ENCODE measurements at places on chromosomes 12 and 14. TPM values are rescaled to one million over a fixed set of nuclear protein-coding genes. Genes with fewer than 3 reads are reported as not detected.

DNA sequence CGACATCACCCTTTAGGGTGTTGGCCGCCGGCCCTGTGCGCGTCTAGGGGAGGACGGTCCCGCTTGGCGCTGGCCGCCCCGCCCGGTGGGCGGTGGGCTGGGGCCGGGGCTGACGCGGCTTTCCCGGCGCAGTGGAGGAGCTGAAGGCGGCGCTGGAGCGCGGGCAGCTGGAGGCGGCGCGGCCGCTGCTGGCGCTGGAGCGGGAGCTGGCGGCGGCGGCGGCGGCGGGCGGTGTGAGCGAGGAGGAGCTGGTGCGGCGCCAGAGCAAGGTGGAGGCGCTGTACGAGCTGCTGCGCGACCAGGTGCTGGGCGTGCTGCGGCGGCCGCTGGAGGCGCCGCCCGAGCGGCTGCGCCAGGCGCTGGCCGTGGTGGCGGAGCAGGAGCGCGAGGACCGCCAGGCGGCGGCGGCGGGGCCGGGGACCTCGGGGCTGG is 3.6 kb downstream of the TNFAIP2 start:
- H3K36me3 ChIP-seq = no peaks in the 10 kb centered on the region
- H3K27ac ChIP-seq = no peak overlapping the region
- H3K4me3 ChIP-seq = no peak overlapping the region
- no peak for DNase-seq
- peaks cover 11% of the 10 kb centered on the region for H3K27me3 ChIP-seq
- H3K4me1 ChIP-seq = peaks cover 2% of the 10 kb centered on the region

GRCh38 chr14:91376547-91377477 is 40.8 kb downstream of the CCDC88C start:
- peaks cover 99% of the 10 kb centered on the region for H3K4me1 ChIP-seq
- DNase-seq = no peak
- H3K4me3 ChIP-seq = no peak overlapping the region
- peak overlapping the region; percentile 46 for H3K27ac ChIP-seq
- peaks cover 44% of the 10 kb centered on the region for H3K36me3 ChIP-seq

- H3K4me1 ChIP-seq = peaks cover 70% of the 10 kb centered on the region
- H3K27ac ChIP-seq = no peak overlapping the region
- DNase-seq = no peak
- no peaks in the 10 kb centered on the region for H3K27me3 ChIP-seq
- no peak overlapping the region for H3K4me3 ChIP-seq
Measured at GRCh38 chr14:102824832-102825231, 47.6 kb downstream of the TRAF3 start.

GRCh38 chr14:31261859-31262731 is 54.5 kb upstream of the HECTD1 start:
- peaks cover 20% of the 10 kb centered on the region for H3K4me1 ChIP-seq
- no peak for DNase-seq
- no peaks in the 10 kb centered on the region for H3K27me3 ChIP-seq
- H3K4me3 ChIP-seq = no peak overlapping the region
- no peak overlapping the region for H3K27ac ChIP-seq
- H3K36me3 ChIP-seq = no peaks in the 10 kb centered on the region

- H3K4me3 ChIP-seq = peak overlapping the region; percentile 99
- peaks cover 45% of the 10 kb centered on the region for H3K4me1 ChIP-seq
- DNase-seq = no peak
Measured at GRCh38 chr12:19440916-19441315, 1.6 kb downstream of the AEBP2 start.

DNA sequence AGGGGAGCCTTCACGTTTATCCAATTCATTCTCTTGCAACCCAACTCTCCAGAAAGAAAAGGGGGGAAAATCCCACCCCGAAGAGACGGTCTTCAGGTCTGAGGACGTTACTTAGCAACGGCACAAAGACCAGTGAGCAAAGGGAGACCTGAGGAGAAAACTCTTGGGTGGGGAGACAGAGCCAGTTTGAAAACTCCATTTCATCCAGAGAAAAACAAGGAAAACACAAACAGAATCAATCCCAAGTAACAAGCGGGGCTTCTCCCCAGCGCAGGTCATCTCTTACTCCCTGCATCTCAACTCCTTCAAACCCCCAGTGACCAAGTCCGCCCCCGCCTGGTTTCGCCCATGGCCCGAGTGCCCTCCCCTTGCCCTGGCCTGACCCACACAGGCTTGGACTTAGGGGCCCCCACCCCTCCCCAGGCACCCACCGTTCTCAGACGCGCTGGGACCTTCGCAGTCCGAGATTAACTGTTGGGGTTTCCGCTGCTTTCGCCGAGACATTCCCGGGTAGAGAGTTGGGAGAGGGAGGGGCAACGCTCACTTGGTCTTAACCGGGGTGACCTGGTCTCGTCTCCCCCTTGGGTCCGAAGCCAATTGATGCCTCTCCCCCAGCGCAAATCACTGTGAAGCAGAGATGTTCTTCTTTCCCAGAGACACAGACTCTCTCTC is 10.4 kb upstream of the SALL2 start:
- no peak overlapping the region for H3K4me3 ChIP-seq
- peaks cover 3% of the 10 kb centered on the region for H3K4me1 ChIP-seq
- H3K27ac ChIP-seq = no peak overlapping the region
- no peak for DNase-seq

GRCh38 chr12:1117970-1118563 is 127.0 kb downstream of the ERC1 start:
- no peak overlapping the region for H3K4me3 ChIP-seq
- DNase-seq = peak; percentile 74
- peaks cover 18% of the 10 kb centered on the region for H3K4me1 ChIP-seq
- no peaks in the 10 kb centered on the region for H3K36me3 ChIP-seq
- H3K27ac ChIP-seq = no peak overlapping the region
- no peaks in the 10 kb centered on the region for H3K27me3 ChIP-seq

DNA sequence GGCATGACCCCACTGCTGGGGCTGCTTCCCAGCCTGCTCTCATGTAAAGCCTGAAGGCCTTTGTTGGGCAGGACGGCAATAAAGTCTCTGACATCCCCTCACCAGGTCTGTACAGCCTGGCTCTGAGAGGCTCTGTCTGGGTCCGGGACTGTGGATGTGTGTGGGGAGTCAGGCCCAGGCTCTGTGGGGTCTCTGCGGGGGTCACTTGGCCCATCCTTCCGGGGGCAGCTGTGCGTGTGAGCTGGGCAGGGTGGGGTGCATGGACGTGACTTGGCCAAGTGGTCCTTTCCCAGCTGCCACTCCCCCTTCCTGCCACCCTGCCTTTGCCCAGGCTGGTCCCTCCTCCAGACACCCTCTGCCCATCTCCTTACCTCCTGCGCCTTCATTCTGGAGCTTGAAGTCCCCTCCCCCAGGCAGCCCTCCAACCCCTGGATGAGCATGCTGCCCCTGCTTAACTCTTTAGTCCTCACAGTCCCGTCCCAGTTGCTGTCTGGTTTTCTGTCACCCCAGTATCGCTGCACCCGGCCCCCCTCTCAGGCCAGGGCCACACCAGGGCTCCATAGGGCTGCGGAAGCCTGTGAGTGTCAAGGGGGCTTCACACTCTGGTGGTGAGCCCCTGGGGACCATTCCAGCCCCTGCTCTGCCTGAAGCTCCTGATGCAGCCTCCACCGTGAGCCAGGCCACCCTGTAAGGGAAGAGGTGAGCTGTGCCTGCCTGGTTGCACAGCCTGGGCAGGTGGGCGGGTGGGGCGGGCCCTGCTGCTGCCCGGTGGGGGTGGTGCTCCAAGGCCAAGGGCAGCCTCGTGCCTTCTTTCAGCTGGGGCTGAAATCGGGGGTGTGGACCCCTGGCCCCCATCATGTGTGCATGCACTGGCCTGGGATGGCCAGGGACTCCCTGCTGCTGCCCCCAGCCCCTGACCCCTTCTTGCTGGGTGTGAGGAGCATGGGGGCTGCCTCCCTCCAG is 25.5 kb upstream of the KIF26A start:
- H3K4me3 ChIP-seq = no peak overlapping the region
- no peaks in the 10 kb centered on the region for H3K36me3 ChIP-seq
- DNase-seq = no peak
- no peaks in the 10 kb centered on the region for H3K4me1 ChIP-seq
- no peak overlapping the region for H3K27ac ChIP-seq

DNA sequence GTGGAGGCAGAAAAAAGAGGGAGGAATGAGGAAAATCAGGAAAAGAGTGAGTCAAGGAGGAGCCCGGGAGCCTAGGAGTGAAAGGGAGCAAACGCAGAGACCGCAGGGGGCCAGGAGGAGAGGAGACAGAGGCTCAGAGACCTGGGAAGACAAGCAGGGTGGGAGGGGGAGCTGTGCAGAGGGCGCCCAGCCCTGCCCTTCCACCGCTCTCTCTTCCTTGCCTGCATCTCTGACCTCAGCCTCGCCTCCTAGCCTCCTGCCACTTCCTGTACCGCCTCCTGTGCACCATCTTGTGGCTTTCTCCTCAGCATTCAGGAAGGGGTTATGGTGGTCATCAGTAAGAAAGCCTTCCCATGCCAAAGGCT is 1.3 kb downstream of the CLSTN3 start:
- peaks cover 43% of the 10 kb centered on the region for H3K4me1 ChIP-seq
- peak; percentile 81 for DNase-seq
- no peaks in the 10 kb centered on the region for H3K27me3 ChIP-seq
- peak overlapping the region; percentile 91 for H3K27ac ChIP-seq

GRCh38 chr12:75959506-75959905 is 72.1 kb downstream of the PHLDA1 start:
- H3K4me1 ChIP-seq = peaks cover 34% of the 10 kb centered on the region
- DNase-seq = no peak
- no peak overlapping the region for H3K4me3 ChIP-seq
- peaks cover 3% of the 10 kb centered on the region for H3K36me3 ChIP-seq
- no peaks in the 10 kb centered on the region for H3K27me3 ChIP-seq

- peaks cover 35% of the 10 kb centered on the region for H3K4me1 ChIP-seq
- H3K27me3 ChIP-seq = no peaks in the 10 kb centered on the region
- H3K27ac ChIP-seq = peak overlapping the region; percentile 40
- H3K36me3 ChIP-seq = peaks cover 61% of the 10 kb centered on the region
- no peak overlapping the region for H3K4me3 ChIP-seq
Measured at GRCh38 chr14:92670160-92670559, 78.3 kb downstream of the LGMN start.

- no peak overlapping the region for H3K27ac ChIP-seq
- peaks cover 35% of the 10 kb centered on the region for H3K27me3 ChIP-seq
- no peaks in the 10 kb centered on the region for H3K4me1 ChIP-seq
- DNase-seq = no peak
- no peak overlapping the region for H3K4me3 ChIP-seq
Measured at GRCh38 chr12:4892418-4892817, 17.3 kb upstream of the KCNA1 start.

DNA sequence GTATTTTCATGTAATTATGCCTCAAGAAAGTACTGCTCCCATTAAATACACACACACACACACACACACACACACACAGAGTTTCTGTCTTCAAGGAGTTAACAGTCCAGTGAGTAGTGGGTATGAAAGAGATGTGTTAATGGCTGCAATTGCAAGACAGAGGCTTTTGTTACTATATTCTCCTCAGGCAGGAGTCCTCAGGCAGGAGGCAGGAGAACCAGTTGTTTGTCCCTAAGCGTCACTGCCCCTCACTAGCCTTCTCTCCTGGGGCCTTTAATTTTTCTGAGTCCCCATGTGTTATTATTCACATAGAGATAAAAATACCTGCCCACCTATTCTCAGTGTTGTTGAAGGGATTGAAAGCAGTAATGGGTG is 31.2 kb downstream of the DAD1 start:
- DNase-seq = no peak
- H3K4me1 ChIP-seq = peaks cover 90% of the 10 kb centered on the region
- H3K36me3 ChIP-seq = peaks cover 24% of the 10 kb centered on the region
- peaks cover 2% of the 10 kb centered on the region for H3K27me3 ChIP-seq
- H3K27ac ChIP-seq = peak overlapping the region; percentile 95
- peak overlapping the region; percentile 76 for H3K4me3 ChIP-seq

DNA sequence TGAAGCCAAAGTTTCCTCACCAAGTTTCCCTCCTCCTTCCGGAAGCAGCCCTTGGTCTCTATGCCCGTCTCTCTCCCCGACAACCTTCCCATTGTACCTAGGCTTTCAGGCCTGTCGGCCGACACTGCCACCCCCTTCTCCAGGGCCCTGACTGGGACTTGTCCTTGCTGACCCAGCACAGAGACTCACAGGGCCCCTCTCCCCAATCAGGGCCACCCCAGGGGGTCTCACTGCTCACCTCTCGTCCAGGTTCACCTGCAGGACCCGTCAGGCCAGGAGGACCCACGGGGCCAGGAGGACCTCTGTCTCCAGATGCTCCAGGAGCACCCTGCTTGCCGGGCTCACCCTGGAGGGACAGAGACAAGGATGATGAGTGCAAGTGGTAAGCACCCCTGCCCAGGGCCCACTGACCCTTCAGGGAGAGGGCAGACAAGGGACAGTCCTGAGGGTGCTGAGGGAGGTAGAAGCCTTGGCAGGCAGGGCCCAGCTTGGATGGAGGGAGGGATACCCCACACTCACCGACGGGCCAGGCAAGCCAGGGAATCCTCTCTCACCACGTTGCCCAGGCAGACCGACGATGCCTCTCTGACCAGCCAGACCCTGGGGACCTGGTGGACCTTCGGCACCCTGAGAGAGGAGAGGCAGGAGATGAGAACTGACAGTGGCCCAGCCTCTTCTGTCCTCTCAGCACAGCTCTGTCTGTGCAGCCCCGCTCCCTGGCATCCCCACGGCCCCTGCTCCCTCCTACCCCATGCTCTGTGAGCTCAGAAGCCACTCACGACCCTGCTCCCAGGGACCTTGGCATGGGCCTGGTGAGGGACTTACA is 14.6 kb downstream of the TMEM106C start:
- DNase-seq = no peak
- no peak overlapping the region for H3K27ac ChIP-seq
- no peaks in the 10 kb centered on the region for H3K4me1 ChIP-seq
- H3K4me3 ChIP-seq = no peak overlapping the region

DNA sequence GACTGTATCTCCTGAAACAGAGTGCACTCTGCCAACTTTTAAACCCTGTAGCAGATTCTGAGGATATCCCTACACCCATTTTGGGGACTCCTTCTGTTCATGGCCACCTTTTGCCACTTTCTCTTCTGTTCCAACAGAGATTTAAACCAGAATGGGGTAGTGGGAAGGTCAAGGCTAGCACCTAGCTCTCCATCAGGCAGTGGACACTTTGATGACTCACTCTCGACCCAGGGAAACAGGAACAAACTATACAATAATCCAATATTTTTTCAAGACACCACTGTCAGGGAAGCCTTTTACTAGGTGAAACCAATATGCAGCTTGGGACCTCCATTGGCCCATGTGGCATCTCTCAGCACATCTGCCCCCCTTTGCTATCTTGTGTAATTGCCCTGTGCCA is 103.6 kb downstream of the DAAM1 start:
- H3K27ac ChIP-seq = no peak overlapping the region
- H3K4me3 ChIP-seq = no peak overlapping the region
- H3K4me1 ChIP-seq = peaks cover 28% of the 10 kb centered on the region

DNA sequence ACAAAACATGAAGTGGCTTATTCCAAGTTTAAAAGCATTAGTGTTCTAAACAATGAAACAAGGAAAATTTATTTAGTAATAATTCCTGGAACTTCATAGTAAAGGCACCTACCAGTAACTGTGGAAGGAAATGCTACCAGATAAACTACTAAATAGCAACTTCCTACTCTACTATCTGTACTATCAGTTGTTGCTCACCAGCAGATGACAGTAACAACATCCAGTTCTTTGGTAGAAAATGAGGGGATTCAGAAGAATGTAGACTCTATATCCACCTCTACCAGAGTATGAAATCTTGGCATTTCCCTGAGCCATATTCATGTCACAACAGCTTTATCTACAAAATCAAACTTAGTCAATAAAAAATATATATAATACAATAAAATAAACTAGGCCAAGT is 3.1 kb downstream of the ENTPD5 start:
- no peak for DNase-seq
- peaks cover 9% of the 10 kb centered on the region for H3K36me3 ChIP-seq
- H3K4me1 ChIP-seq = peaks cover 24% of the 10 kb centered on the region
- no peaks in the 10 kb centered on the region for H3K27me3 ChIP-seq

Gene PLEKHD1
- 0.15 TPM for total RNA-seq

Gene NOS1
- not detected for total RNA-seq

Gene RND1
- total RNA-seq = 3.0 TPM

Gene B4GALNT1
- total RNA-seq = 1.4 TPM

Gene GPR162
- total RNA-seq = not detected

Measured in activated CD4-positive, alpha-beta memory T cell treated with anti-CD3 and anti-CD28 coated beads, Interleukin-2, amount 10 ng/mL, durations not matched to agents 7 days and 5 days (primary cell).